ENCODE measurements at places on chromosomes 13 and 19.

GRCh38 chr19:3499738-3500428, 591 bp downstream of the DOHH start:
- DNase-seq = no peak

DNA sequence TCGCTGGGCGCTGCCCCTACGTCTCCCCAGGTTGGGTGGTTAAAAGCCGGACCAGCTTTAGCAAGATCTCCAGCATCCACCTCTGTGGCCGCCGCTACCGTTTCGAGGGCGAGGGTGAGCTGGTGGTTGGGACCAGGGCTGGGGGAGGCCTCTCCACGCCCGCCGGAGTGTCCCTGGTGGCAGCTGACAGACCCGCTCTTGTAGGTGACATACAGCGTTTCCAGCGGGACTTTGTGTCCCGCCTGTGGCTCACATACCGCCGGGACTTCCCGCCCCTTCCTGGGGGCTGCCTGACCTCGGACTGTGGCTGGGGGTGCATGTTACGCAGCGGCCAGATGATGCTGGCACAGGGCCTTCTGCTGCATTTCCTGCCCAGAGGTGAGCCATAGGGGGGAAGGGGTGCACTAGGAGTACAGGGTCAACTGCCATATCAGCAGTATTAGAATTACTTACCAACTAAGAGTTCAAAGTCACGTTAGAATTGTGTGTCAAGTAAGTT, 1.1 kb downstream of the ATG4D start:
- DNase-seq = no peak

GRCh38 chr13:28641600-28641926, 17.4 kb upstream of the POMP start:
- DNase-seq = no peak

DNA sequence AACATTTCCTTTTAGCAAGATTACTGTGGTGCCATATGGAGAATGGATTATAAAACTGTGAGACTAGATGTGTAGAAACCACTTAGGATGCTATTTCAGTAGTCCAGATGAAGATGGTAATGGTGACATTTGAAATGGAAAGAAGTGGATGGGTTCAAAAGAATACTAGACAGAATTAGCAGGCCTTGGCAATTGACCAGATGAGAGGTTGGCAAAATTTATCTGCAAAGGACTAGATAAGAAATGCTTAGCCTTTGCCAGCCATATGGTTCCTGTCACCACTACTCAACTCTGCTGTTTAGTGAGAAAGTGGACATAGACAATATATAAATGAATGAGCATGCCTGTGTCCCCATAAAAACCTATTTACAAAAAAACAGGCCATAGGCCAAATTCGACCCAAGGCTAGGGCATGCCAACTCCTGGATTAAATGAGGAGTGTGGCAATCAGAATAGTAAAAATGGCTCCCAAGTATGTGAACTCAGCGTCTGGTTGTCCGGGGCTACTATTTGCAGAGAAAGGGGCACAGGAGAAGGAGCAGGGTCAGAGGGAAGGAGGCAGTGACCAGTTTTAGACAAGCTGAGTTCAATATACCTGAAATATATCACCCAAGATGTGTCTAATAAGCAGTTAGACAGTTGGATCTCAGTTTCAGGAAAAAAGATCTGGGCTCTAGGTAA, 98.4 kb downstream of the ENOX1 start:
- DNase-seq = no peak

DNA sequence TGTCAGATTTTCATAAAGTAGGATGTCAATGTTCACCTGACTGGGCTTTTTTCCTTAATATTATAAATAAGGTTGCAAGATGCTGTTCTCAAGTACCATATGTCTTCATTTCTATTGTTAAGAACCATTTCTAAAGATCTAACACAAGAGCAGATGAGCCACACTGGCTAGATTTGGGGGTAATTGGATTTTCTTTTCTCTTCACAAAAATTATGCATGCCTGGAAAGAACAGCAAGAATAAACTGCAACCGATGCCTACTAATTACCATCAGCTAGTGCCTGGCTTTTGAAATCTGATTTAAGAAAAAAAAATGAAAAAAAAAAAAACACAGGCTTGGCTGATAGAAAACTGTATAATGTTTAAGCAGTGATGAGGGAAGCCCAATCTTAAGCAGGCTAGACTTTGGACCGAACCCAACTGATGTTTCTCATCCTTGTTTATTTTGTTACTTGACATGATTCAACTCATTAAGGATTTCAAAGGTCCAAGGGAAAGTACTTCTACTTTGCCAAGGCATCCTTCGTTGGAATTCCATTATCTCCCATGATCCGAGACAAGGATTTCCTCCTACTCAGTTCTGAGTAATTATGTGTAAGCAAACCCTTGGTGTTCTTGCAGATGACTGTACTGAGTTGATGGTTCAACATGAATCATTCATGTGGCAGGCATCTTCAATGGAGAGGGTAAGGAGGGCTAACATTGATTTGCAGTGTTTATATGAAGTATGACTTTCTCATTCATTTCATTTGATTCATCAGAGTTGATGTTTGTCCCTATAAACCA, 300.5 kb downstream of the SPRY2 start:
- no peak for DNase-seq

- no peak for DNase-seq
Observed at GRCh38 chr19:18611327-18612050, 1.2 kb upstream of the TMEM59L start.

DNA sequence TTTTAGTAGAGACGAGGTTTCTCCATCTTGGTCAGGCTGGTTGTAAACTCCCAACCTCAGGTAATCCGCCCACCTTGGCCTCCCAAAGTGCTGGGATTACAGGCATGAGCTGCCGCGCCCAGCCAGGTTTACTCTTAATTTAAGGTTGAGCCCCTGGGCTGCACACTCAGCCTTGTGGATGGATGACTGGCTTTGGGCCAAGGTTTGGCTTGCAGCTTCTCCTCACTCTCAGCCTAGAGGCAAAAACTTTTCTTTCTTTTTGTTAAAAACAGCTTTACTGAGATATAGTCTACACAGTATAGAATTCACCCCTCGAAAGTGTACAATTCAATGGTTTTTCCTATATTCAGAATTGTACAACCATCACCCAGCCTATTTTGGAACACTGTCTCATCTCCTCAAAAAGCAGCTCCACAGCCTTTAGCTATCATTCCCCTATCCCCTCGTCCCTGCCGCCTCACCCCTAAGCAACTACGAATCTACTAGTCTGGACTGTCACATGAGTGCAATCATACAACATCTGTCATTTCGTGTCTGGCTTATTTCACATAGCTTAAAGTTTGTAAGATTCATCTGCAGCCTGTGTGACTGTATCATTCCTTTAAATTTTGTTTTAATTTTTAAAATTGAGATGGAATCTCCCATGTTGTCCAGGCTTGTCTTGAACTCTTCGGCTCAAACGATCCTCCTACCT, 14.5 kb upstream of the TSPAN16 start:
- no peak for DNase-seq

DNA sequence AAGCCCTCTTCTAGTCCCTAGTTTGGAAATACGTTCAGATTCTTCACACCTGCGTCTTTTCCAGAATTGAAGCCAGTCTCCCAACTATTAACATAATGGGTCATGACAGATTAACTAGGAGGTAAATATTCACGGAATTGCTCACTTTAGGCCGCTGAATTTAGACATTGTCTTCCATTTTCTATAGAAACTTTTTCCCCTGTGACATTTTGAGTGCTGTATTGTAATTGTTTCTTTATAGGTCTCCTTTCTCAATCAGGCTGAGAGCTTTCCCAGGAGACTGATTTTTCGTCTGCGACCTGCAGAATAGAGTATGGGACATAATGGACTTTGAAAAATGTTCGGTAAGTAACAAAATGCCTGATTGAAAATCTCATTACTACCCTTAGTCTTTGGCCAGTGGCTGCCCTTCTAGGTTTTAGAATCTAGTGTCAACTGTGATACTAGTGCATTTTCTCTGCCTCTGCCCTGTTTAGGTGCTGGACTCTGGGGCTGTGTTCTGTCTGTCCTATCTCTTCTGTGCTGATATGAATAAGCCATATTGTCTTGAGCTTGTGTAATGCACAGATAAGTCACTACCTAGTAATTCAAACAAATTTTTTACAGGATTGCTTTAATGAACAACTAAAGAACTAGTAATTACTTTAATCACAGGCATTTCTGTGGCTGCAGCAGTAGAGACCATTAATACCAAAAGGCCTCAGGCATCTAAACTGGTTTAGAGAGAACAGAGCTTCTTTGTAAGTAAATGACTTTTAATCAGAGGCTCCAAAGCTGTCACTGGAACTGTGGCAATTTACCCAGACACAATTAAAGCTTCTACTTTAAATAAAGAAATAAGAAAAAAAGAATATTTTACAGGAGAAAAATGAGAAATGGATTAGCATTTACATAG, 122.4 kb upstream of the FREM2 start:
- DNase-seq = no peak

GRCh38 chr19:34109596-34109995, 62.7 kb upstream of the LSM14A start:
- DNase-seq = no peak

DNA sequence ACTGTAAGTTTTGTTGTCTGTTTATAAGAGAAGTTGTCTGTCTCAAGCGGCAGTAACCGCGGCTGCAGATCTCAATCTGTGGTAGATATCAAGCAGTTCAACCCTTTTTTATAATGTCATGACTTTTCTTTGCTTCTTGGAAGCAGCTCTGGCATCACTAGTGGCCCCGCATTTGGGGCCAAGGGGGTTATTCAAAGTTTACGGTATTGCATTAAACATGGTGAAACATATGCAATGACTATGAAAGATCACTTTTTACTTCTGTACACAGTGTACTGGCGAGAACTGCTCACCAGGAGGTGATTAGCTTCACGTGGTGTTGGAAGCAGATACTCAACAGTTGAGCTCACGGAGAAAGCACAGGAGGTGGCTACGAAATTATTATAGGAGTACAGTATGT, 4.6 kb upstream of the FFAR3 start:
- DNase-seq = no peak

GRCh38 chr19:13011653-13012389, 16.5 kb downstream of the NFIX start:
- DNase-seq = no peak

GRCh38 chr19:34274284-34274826, 20.0 kb downstream of the GARRE1 start:
- no peak for DNase-seq

GRCh38 chr13:40550130-40550529, 116.3 kb downstream of the FOXO1 start:
- no peak for DNase-seq

- DNase-seq = no peak
Observed at GRCh38 chr19:55688422-55689218, 13.6 kb downstream of the EPN1 start.

DNA sequence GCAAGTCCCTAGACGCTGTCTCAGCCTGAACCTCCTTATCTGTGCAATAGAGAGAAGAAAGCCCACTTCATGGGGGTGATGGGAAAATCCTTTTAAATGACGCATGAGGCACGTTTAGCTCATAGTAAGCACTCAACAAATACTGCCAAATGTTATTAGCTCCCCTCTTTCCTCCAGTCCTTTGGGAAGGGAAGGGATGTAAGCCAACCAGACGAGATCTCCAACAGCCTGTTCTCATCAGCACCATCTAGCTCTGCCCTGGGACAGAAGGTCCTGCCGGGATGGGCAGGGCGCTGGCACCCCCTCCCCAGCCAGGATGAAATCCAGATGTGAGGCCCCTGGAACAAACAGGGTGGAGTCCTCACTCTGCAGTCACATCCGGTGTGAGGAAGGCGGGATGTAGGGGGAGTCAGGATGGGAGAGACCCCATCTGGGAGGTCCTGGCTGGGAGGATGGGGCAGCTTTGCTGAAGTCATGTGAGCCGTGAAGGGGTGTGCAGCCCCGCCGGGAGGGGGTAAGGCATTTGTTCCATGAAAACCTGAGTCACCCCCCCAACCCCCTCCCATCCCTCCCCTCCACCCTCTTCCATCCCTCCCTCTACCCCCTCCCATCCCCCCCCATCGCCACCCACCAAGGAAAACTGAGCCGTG, 4.6 kb downstream of the S1PR2 start:
- DNase-seq = no peak

GRCh38 chr19:47264629-47265028, 8.3 kb downstream of the CCDC9 start:
- DNase-seq = no peak

- no peak for DNase-seq
Observed at GRCh38 chr19:49148784-49149651, 6.2 kb downstream of the HRC start.

- no peak for DNase-seq
Observed at GRCh38 chr13:31769575-31769974, 30.2 kb downstream of the RXFP2 start.

DNA sequence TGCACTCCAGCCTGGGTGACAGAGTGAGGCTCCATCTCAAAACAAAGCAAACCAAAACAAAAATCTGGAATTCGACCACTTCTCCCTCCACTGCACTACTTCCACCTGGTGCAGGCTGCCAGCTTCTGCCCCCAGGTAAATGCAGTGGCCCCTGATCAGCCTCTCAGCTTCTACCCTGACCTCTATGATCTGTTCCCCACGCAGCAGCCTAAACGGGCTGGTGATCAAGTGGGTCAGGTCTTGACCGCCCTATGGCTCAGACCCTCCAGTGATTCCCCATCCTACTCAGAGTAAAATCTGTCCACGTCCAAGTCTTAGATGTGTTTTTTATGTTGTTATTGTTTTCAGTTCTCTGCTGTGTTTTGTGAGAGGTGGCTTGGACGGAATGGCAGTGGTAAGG, 163.9 kb downstream of the KCTD15 start:
- no peak for DNase-seq

GRCh38 chr13:32141462-32141861, 109.9 kb downstream of the FRY start:
- no peak for DNase-seq

GRCh38 chr13:43408274-43408673, 378.5 kb downstream of the ENOX1 start:
- DNase-seq = no peak

DNA sequence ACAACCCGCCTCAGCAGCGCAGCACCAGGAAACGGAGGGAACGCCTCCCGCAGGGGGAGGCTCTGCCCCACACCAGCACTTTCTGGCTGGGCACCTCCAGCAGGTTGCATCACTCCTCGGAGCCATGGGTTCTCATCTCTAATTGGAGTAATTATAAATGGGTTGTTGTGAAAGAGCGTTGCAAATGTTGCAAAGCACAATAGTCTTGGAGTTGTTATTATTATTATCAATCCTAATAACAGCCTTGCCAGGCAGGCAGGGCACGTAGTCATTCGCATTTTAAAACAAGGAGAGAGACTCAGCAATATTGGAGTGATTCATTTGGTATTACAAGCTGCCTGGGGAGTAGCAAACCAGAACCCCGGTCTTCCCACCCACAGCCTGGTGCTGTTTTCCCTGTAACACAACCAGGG, 108.6 kb upstream of the GJB6 start:
- DNase-seq = no peak

GRCh38 chr19:7535998-7536695, 630 bp downstream of the PNPLA6 start:
- DNase-seq = no peak

DNA sequence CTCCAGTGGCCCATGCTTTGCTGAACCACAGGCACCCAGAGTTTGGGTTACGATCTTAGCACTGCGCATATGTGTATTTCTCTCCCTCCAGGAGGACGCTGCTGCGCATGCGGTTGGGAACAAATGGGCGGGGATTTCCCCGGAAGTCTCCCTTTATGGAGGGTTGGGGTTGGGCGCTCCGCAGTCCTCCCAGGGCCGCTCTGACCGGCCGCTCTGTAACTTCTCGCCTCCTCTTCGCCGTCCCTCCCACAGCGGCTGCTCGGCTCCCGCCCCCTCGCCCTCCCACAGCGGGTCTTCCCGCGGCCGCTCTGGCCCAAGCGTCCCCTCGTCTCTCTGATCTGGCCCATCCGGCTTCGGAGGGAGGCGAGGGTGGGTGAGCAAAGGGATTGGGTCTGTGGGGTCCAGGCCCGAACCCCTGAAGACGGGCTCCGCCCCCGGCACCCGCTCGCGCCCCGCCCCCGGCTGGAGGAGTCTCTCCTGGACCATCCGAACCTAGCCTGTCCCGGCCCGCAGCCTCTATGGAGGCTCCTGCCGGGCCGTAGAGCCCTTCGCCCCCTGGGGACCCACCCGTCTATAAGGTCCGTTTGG, at the start of gene MEGF8:
Gene MEGF8 (plus strand): TSS at position 328 of the 588 bp plus-strand sequence. CDS start 609 bp downstream, outside the sequence.
- no peak for DNase-seq

Measured in cortex of kidney (tissue), 1 donor.